T1000 (cell line): ENCODE measurements at places on chromosomes 4 and X.
A peak's percentile ranks its signal among the peaks of the same experiment; 100 is the strongest.

DNA sequence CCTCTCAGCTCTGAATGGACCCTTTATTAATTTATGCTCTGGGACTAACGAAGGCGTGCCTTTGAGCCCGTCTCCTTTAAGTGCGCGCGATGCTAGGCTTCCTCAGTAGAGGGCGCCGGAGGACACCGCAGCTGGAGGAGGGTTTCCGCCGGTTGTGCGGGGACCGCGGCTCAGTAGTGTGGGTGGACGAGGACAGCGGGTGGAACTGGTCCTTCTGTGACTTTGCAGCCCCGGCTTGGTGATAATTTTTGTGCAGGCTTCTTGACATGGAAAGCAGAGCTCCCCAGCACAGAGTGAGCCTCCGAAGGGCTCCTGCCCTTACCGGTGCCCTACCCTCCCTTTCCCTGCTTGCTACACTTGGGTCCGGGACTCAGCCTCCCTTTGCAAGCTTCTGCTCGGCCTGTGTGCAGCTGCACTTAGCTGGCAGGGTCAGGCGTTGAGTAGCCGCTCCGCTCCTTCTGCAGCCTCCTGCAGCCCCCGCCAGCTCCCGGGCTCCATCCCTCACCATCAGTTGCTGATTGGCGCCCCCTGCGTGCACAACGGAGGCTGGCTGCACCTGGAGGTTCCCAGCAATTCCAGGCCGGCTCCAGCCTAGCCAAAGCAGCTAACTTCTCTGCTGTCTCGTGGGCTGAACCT, 26.8 kb upstream of the BOD1L1 start:
- peak; percentile 85 for DNase-seq

GRCh38 chr4:113051361-113051760, 1.9 kb downstream of the ANK2 start:
- no peak for DNase-seq

DNA sequence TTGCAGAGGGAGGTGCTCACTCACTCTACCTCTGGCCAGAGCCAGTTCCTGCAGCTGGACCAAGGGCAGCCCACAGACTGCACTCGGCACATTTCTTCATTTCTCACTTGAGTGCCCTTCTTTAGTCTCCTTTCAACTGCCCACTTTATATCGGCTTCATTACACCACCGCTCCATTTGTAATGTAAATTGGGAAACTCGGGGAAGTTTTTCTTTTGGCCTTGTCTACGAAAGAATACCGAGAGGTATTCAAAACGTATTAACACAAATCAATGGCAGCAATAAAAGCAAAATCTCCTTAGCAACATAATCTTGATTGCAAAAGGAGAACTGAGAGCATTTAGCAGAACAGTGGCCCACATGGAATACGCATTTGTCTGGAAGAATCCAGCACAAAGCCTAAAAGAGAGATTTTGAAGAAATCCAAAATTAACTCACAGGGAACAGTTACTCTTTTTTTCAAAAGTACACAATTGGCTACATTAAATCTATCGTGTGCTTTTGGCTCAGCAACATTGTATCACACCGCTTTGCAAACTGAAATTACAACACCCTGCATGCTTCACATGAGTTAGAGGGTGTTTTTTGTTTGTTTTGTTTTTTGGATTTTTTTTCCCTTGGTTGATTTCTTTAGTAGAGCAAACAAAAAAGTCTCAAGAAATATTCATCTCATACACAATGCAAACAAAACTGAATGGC, 62.6 kb downstream of the CHIC2 start:
- no peak for DNase-seq

- DNase-seq, result no peak
Measured at GRCh38 chr4:113822555-113823290, 61.2 kb upstream of the CAMK2D start.

DNA sequence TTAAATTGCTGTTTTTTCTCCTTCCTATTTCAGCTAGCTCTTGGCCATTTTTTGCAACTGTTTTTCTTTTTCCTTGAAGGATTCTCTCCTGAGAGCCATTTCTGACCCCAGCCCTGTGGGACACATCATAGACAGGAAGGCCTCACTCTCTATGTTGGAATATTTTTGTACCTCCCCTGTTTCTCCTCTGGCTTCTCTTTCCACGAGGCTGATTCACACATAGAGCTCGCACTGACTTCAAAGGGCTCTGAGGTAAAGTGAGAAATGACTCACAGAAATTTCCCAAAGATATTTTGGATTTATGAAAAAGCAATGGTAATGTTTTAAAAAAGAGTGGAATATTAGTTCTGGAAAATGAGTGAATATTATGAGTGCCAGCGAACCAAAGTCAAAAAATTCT, 181.7 kb upstream of the IGFBP7 start:
- DNase-seq, result no peak

GRCh38 chrX:1537031-1537715, at the start of gene P2RY8:
P2RY8 (minus strand) TSS chrX:1537185; CDS start chrX:1466558, 70,627 bp downstream.
- peak; percentile 15 for DNase-seq

DNA sequence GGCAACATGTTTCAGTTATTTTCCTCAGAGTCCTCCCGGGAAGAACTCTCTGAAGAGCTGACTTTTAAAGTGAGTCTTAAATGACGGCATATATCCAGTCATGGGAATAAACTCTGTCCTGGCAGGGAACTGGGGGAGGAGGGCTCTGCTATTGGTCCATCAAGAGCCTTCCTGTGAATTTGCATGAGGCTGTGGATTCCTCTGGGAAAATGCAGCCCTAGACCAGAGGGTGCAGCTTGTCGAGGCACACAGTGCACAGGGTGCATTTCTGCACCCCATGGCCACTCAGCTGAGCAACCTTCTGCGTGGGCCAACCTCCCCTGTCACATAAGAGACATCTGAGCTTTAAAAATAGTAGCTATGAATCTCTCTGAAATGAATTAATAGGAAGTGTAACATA, 360.0 kb downstream of the GALNTL6 start:
- DNase-seq, result no peak

DNA sequence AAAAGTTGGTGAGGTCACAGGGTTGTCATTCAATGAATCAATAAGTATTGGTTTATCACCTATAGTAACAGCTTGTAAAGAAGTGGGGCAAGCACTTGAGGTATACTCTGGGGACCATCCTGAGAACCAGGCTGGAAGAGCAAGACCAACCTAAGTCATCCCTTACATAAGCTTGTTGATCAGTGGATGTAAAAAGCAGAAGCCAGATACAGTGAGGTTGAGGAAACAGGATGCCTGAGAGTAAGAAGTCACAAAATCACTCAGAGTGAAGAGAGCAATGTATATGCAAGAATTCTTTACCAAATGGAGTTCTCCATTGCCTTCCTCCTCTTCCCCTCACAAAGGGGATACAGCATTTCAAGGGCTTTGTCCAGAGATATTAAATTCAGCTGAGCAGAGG, 76.3 kb upstream of the PACRGL start:
- DNase-seq, result no peak

- no peak for DNase-seq
Measured at GRCh38 chr4:25489253-25489797, 112.3 kb downstream of the ANAPC4 start.

GRCh38 chrX:105647749-105648148, 174.6 kb upstream of the NRK start:
- DNase-seq, result no peak

DNA sequence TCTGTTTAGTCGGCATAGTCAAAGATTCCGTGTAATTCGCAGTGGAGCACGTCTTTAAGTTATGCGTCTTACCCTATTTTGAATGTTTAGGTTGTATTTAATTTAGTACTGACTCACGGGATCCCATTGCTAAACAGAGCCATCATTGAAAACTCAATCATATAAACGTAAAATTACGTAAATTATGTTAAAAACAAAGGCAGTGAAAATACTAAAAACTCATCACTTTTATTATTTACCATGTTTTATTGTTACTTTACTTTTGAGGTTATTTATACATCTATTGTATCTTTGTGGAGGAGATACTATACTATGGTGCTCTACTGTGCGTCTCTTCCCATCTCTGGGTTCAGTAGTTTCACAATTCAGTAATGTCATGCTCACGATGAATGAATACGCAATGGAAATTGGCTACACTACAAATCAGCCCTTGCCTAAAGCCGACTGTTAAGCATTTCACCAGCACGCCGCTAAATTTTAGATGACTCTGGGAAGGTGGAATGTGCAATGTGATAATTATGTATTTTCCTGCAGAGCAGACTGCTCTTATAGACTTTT, 944 bp downstream of the FUNDC2 start:
- DNase-seq, result no peak

- DNase-seq, result no peak
Measured at GRCh38 chrX:13167481-13168231, 123.2 kb upstream of the FAM9C start.

DNA sequence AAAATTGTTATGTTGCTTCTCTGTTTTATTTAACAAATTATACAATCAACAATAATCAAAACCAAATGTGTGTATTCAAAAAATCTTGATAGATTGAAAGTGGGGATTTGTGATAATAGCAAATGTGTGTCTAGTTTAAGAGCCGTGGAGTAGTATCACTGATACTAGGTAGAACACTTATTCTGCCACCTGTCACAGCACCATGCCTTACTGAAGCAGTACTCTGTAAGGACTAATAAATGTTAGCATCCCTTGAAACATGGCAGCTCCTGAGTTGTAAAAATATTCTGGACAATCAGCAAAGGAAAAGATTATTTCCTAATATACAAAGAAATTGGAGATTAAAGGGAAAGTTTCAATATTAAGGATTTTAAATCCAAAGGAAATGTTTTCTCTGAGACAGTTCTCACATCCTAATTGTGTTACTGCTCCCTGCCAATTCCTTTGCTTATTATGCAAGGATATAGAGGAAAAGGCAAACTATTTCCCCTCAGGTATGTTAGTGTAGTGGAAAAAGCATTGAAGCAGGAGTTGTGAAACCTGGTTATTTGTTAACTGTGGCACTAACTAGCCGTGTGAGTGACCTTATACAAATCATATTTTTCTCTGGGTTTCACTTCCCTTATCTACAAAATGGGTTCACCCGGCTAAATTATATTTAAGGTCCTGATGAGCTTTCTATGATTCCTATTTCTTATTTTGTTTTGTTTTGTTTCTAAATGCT, 303.1 kb downstream of the ARHGAP24 start:
- no peak for DNase-seq

DNA sequence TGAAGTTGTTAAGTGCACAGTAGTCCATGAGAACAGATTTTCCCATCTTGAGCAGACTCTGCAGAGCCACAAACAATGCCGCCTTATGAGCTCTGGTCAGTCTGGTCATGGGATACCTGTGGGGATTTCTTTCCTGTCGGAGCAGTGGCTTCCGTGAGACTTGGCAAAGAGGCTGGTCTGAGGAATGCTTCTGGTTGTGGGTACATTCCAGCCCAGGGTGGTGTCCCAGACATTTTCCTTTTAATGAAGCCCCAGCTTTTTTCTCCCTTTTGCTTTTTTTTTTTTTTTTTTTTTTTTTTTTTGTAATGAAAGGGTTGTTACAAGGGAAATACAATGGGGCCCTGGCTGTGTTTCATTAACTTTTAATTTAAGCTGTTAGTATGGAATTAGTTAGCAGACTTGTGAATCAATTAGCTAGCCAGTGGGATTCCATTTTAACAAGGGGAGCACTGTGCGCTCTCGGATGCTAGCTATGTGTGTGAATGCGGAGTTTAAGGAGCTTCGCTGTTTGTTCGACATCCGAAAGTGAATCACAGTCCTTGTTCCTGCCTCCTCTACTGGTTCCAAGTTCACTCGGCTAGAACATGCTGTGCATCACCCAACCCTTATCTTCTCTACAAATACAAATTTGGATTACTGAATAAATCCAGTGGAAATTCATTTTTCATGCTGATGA, 225.1 kb downstream of the CBR4 start:
- DNase-seq, result no peak

DNA sequence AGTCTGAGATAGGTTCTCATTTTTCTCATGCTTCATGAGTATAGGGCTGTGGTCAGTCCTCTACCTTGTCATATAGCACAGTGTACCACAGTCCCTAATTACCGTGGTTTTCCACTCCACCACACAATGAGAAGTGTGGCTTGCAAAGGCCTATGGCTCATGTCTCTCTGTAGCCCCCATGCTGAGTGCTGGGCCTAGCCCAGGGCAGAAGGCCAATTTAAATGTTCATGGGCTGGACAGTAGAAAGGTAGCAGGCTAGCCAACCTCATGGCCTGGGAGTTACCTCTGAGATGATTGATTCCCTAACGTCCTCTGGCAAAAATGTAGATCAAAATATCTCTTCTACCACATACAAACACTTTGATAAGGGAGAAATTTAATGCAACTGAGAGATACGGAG, 222.5 kb downstream of the AFF2 start:
- DNase-seq, result no peak

GRCh38 chrX:148268673-148269072, 231.7 kb upstream of the AFF2 start:
- DNase-seq, result no peak

DNA sequence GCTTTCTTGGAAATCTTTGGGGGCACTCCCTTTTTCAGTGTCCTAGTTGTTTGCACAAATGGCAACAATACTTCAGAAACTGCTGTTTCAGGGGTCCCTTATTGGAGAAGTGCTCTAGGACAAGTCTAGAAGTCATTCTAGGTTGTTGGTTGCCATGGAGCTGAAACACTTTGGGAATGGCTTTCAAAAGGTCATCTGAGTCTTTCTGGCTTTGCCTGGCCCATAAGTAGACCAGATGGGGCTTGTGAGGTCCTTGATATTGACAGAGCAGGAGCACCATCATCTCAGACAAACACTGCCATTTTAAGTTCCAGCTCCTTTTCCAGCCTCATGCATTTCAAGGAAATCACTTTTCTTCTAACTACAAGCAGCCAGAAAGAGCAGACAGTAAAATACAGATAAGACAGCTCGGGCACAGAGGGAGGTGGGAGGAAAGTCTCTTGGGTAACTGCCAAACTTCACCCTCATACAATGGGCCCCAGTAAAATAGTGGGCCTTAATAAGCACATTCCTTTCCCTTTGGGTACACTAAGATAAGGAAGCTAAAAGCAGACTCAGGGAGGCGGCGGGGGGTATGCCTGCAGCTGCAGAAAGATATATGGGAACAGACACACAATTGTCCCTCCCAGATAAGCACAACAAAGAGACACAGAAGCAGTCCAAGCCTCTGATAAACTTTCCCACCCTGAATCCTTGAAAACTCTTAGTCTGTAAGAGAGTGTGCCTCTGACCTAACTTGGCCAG, 8.5 kb upstream of the NXF3 start:
- no peak for DNase-seq

DNA sequence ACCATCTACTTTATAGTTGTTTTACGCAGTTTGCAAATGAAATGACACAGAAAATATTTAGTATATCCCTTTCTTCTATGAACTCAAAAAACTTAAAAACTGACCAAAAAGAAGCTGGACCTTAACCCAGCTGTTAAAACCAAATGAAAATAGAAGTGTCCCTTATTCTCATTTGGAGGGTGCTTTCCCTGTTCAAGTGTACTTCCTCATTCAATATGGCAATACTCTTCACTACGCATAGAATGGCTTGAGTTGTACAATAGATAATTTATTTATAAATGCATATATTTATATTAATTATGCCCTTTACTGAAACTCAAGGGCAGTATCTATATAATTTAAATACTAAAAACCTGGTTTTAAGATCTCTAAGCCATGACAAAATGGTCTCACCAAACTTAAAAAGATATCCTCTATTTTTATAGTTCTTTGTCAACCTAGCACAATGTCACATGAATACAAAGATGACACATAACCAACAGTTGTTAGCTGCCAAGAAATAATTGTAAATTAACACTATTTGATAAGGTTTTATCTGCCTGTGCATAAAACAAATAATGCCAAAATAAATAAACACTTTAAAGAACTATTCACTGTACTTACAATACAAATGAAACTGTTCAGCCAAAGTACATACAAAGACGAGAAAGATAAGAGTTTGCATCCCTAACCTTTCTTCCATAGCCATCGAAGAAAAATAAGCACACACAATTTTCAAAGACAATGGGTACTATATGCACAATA, 25.2 kb downstream of the YTHDC1 start:
- DNase-seq, result no peak

GRCh38 chr4:1019729-1020470, 8.5 kb downstream of the FGFRL1 start:
- no peak for DNase-seq

- DNase-seq, result no peak
Measured at GRCh38 chrX:121733514-121733913, 686.1 kb downstream of the GLUD2 start.
